ENCODE measurements at places on chromosomes 3 and 15.
A peak's percentile ranks its signal among the peaks of the same experiment; 100 is the strongest.

- DNase-seq: no peak
Measured at GRCh38 chr3:194137506-194138474, 1.8 kb downstream of the HES1 start.

DNA sequence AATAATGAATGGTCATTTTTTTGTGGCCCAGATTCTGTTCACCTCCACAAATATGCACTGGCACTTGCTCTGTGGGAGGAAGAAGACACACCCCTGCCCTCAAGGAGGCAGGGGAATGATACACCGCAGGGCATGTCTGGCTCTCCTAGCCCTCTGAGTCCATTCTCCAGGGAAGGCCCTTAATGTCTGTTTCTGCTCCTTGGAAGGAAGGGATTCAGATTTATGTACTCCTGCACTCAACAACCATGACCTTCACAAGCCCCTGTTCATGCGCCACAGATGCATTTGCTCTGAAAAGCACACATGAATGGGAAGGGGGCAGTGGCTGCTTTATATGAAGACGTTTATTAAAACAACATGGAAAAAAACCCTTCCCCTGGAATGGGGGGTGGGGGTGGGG lies 333.8 kb downstream of the EPHB1 start:
- no peak for DNase-seq

GRCh38 chr15:71250936-71251583 lies 135.8 kb downstream of the THSD4 start:
- no peak for DNase-seq

DNA sequence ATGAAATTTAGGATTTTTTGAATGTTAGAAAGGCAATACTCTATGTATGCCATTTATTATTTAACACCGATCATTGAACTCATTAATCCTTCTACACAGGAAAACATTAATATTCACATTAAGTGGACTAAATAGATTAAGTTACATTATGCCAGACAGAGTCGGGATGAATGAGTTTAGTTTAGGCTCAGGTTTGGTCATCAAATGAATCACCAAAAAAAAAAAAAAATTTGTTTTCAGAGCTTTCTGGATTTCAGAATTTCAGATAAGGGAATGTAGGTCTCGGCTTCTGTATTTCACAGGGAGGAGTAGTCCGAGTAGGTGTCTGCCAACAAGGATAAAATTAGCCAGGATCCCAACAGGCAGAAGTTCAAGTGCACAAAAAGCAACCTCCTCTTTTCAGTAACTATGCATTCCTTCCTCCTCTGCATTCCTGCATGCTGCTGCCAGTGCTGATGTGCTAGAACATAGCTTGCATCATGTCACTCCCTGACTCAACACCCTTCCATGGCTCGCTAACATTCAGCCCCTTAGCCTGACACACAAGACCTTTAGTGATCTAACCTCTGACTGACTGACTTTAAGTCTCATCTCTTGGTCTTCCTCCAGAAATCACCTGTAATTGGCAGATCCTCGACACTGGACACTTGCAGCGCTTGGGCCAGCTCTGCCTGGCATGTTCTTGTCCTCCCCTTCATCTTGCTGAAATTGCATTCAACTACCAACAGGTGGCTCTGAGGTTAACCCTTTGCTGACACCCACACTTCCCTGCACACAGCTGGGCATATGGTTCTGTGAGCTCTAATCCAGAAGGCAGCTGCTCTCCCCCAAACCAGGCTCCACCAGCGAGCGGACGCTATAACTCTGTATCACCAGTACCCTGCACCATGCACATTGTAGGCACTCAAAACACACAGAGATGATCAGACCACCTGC lies 145.4 kb upstream of the PROK2 start:
- peak; percentile 27 for DNase-seq

- DNase-seq: no peak
Measured at GRCh38 chr3:150797155-150797554, 34.2 kb upstream of the SIAH2 start.

DNA sequence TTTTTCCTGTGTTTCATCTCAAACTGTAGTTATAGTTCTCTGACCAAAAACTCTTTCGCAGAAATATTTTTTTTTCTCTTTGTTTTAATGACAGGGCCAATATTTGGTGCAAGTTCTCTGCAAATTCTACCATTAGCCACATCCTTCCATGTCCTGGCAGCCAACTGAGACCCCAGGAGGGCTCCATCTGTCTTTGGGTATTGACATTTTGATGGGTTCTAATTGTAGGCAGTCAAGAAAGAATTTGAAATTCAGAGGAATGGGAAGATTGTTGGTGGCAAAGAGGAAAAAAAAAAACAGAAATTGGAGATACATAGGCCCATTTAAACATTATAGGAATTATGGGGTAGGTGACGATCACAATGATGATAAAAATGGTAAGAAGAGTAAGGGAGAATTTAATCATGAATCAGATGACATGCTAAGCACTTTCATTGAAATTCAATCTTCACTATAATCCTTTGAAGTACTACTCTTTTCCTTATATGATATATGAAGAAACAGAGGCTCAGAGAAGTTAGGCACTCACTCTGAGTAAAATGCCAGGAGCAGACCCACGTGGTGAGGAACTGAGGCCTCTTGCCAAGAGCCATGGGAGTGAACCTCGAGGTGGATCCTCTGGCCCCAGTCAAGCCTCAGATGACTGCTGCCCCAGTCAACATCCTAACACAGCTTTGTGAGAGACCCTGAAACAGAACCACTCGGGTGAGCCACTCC lies 151.4 kb downstream of the PDZRN3 start:
- no peak for DNase-seq

DNA sequence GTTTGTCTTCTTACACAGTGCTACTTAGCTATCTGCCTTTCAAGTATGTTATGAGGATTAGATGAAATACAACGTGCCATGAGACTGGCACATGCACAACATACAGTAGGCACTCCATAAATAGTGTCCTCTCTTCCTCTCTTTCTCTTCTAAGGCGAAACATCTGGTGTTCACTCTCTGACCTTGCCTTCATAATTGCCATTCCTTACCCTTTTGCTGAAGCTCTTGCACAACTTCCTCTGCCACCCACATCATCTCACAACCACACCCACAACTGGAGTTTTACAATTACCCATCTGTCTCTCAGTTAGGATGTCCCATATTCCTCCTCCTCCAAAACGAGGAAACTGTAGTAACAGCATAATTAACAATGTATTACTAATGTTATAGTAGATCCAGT lies 26.4 kb upstream of the ACP3 start:
- DNase-seq: no peak

- no peak for DNase-seq
Measured at GRCh38 chr3:44125246-44125645, 116.4 kb upstream of the TOPAZ1 start.

DNA sequence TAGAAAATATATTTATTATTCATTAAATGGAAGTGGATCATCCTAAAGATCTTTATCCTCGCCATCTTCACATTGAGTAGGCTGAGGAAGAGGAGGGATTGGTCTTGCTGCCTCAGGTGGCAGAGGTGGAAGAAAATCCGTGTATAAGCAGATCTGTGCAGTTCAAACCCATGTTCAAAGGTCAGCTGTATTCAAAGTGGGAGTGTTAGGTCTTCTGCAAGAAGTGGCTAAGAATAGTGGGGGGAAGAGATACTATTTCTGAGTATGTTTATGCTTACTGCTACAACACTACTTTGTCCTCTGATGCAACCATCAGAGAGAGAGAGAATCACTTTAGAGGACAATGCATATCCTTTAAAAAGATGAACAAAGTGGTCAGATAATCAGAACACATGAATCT lies 39.5 kb downstream of the YEATS2 start:
- DNase-seq: no peak

- DNase-seq: no peak
Measured at GRCh38 chr15:76176059-76176458, 116.3 kb downstream of the TMEM266 start.

DNA sequence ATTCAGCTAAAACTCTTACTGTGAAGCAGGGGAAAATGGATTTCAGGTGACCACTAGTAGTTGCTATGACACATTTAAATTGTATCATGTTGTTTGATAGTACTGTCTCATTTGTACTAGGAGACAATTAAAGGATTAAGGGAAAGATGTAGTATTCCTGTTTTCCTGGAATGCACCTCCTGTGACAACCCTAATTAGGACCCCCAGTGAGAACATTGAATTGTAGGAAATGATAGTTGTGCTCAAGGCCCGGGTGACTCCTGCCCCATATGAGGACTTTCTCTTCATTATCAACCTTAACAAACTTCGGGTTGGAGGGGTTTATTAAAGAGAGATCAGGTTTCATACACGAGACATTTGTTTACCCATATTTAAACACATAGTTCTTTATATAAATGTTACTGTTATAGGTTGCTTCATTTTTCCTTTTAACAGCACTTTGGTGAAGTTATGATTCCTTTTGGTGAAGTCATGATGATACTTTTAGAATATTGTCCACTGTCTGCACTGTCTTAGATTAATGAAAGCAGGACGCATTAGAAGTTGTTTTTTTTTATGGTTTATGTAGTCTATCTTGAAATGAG lies 392.6 kb upstream of the NAALADL2 start:
- DNase-seq: no peak

- DNase-seq: no peak
Measured at GRCh38 chr3:31161889-31162288, 267.4 kb upstream of the GADL1 start.

DNA sequence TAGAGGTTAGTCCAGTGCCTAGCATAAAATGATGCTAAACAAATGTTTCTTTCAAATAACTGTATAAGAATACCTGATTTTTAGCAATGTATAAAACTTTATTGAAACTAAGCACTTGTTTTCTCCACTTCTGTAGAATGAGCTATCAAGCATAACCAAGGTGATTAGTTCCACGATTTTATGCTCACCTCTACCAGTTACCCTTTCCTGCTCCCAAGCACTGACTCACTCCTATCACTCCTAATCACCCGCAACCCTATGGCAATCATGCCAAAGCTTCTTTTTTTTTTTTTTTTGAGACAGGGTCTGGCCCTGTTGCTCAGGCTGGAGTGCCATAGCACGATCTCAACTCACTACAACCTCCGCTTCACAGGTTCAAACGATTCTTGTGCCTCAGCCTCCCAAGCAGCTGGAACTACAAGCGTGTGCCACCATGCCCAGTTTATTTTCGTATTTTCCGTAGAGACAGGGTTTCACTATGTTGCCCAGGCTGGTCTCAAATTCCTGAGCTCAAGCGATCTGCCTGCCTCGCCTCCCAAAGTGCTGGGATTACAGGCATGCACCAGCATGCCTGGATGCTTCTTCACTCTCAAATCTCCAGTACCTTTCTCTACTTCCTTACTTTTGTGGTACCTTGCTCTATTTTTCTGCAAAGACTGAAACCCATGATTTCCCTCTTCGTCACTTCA lies 3.9 kb downstream of the HSPBAP1 start:
- no peak for DNase-seq

DNA sequence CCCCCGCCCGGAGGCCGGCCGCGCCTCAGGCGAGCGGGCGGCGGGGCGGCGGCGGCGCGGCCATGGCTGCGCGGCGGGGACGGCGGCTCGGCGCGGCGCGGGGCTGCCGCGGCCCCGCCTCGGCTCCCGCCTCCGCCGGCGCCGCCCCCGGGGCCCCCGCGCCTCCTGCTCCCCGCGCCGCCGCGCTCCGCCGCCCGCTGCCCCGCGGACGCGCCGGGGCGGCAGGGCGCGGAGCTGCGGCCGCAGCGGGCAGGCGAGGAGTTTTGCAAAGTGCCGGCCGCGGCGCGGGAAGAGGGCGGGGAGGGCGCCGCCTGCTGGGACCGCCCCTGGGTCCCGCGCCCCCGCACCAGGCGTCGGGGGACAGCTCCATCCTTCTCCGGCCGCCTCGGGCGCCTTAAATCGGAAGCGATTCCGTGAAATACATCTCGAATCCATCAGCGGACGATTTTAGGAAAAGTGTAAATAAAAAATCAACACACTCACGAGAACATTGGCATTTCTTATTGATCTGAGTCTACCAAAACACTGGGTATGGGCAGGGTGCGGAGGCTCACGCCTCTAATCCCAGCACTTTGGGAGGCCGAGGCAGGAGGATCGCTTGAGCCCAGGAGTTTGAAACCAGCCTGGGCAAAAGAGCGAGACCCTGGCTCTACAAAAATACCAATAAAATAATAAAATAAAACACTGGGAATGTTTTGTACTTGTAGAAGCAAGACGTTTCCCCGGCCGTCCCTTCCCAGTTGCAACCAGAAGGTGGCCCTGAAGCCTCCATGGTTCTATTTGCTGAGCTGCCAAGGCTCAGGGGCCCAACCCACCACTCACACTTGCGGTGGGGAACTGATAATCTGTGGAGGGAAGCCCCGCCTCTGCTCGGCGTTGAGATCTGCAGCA lies 136.9 kb downstream of the NUP210 start:
- DNase-seq: no peak

GRCh38 chr3:60298141-60298540 lies 953.1 kb downstream of the FHIT start:
- DNase-seq: no peak

DNA sequence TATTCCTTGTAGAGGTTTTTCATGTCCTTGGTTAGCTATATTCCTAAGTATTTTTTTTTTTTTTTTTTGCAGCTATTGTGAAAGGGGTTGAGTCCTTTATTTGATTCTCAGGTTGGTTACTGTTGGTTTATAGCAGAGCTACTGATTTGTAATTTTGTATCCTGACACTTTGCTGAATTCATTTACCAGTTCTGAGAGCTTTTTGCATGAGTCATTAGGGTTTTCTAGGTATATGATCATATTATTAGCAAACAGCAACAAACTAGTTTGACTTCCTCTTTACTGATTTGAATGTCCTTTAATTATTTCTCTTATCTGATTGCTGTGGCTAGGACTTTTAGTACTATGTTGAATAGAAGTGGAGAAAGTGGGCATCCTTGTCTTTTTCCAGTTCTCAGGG lies 737.4 kb downstream of the ZNF385D start:
- no peak for DNase-seq

DNA sequence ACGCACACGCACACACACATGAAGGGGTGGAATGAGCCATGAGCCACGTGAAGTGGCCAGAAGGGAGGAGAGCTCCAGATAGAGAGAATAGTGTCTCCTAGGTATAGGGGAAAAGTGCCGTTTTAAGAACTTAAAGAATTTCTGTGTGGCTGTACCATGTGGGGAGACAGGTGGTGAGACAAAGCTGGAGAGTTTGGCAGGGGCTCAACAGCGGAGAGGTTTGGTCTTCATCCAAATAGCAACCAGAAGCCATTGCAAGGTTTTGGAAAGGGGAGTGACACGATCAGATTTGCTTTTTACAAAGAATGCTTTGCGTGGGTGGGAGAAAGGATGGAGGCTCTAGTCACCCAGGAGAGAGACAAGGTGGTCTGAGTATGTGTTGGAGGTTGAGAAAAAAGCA lies 146.0 kb downstream of the IL20RB start:
- no peak for DNase-seq

DNA sequence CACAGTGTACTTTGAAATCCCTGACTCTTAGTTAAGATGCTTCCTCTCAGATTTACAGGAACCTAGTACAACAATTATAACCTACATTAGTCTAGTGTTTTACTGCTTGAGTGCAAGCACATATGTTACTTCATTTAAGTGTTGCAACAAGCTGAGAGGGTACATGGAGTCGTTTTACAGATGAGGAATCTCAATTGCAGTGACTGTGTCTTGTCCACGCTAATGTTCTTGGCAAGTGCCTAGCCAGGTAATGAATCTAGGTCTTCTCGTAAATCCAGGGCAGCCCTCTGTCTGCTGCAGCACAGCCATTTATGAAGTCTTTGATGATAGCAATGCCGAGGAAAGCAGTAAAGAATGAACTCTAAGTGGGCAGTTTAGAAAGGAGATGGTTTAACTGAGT lies 384.4 kb upstream of the ARPP21 start:
- DNase-seq: no peak

GRCh38 chr3:52030714-52031310 lies 25.6 kb downstream of the DUSP7 start:
- DNase-seq: no peak

GRCh38 chr15:58556541-58556940 lies 124.8 kb downstream of the LIPC start:
- DNase-seq: no peak
